Lower lobe of right lung (tissue), 2 donors: ENCODE measurements at places on chromosomes 1 and 21. TPM values are rescaled to one million over a fixed set of nuclear protein-coding genes. Genes with fewer than 3 reads are reported as not detected.
A peak's percentile ranks its signal among the peaks of the same experiment; 100 is the strongest.

Gene CCDC30
- total RNA-seq: 10.2 TPM

GRCh38 chr1:31587720-31588423 lies 11.6 kb downstream of the TINAGL1 start:
- peak; percentile 78 for DNase-seq

DNA sequence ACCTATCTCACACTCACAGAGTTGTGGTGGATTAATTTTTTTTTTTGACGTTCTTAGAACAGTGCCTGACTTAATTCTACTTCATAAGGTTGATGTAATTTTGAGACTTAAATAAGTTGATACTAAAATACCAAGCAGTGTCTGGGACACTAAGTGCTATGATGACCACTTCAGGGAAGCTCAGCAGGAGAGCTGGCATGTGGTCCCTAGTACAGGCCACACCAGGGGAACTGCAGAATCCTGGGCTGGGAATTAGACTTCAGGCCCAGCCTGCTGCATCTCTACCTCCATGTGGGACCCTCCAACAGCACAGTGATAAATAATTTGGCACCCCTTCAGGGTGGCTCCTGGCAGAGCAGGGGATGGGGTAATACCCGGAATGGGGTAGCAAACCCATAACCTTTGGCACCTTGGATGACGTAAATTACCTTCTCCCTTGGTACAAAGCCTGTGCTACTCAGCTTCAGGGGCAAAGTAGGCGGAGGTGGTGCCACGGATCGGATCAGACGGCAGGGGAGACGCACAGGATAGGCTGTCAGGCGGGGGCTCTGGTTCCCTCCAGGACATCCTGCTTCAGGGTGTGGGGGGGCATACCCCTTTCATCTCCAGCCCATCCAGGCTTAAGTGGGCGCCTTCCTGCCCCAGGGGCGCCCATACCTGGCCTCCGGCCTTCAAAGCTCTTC lies 4.8 kb downstream of the MFSD2A start:
- peak; percentile 65 for DNase-seq

- no peak for DNase-seq
Measured at GRCh38 chr1:223776826-223777454, 64.6 kb downstream of the CAPN2 start.

GRCh38 chr1:35120458-35121133 lies 41.4 kb downstream of the ZMYM1 start:
- no peak for DNase-seq
